ENCODE measurements at places on chromosomes 11 and 22. TPM values are rescaled to one million over a fixed set of nuclear protein-coding genes. Genes with fewer than 3 reads are reported as not detected.
A peak's percentile ranks its signal among the peaks of the same experiment; 100 is the strongest.

The BIRC3 gene
- total RNA-seq = 102 TPM

The MPEG1 gene
- total RNA-seq = 1.0 TPM

The OR4C46 gene
- not detected for total RNA-seq

- no peak for DNase-seq
Observed at GRCh38 chr22:49062155-49062801, 765.4 kb downstream of the BRD1 start.

GRCh38 chr11:107468596-107468995 lies 11.0 kb upstream of the CWF19L2 start:
- DNase-seq = no peak

- no peak for DNase-seq
Observed at GRCh38 chr11:122075016-122075415, 41.0 kb downstream of the BLID start.

GRCh38 chr22:23104187-23104971 lies 34.1 kb downstream of the GNAZ start:
- no peak for DNase-seq

DNA sequence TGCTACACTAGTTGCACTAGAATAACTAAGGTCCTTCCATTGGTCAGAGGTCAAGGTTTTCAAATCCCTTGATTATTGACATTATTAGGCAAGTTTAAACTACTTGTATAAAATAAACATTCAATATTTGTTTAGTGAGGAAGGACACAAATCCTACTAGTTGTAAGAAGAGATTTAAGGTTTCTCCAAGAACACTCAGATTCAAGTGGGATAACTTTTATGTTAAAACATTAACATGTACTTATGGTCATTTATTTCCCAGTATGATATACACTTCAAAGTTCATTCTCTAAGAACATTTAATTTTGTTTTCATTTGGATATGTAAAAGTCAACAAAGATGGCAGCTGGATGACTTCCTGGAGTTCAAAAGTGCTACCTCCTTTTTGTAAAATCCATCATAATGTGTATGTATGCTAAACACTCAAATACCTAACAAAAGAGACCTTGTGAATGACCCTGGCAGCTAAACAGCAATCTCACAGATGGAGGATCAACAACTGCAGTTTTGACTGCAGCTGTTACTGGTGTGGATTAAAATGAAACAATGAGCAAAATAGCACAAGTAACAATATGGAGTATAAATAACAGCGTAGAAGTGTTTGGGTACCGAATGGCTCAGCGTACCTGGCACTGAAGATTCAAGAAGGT lies 1.5 kb downstream of the CCDC90B start:
- no peak for DNase-seq

- DNase-seq = peak; percentile 8
Observed at GRCh38 chr11:76665172-76665571, 5.4 kb downstream of the LRRC32 start.

GRCh38 chr11:123054301-123055065 lies 7.5 kb downstream of the HSPA8 start:
- no peak for DNase-seq
